ENCODE measurements at places on chromosomes 7 and 10.

GRCh38 chr7:123460616-123461015 is 73.8 kb downstream of the IQUB start:
- no peak for DNase-seq

DNA sequence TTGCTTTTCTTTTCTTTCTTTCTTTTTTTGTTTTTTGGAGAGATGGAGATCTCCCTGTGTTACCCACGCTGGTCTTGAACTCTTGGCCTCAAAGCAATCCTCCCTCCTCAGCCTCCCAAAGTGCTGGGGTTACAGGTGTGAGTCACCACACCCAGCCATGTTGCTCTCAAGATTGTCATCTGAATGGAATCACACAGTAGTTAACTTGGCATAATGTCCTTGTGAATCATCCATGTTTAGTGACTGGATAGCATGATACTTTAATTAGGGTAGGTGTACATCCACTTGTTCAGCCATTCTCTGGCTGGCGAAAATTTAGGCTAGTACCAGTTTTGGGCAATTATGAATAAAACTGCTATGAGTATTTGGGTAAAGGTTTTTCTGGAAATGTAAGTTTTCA is 15.4 kb upstream of the GRB10 start:
- DNase-seq: no peak

DNA sequence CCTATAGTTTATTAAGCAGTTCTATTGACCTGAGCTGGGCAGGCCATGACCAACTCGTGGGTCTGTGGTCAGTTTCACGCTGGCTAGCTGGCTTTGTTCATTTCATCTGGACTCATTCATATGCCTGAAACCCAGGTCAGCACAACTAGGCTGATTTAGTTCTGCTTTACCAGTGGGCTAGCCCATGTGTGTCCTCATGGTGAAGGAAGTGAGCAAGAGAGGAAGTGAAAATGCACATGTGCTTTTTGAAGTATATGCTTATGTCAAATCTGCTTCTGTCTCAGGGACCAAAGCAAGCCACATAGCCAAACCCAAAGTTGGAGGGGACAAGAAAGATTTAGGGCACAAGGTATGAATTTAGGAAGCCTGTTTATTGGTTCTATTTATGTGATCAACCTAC is 154.5 kb downstream of the RNF133 start:
- no peak for DNase-seq

DNA sequence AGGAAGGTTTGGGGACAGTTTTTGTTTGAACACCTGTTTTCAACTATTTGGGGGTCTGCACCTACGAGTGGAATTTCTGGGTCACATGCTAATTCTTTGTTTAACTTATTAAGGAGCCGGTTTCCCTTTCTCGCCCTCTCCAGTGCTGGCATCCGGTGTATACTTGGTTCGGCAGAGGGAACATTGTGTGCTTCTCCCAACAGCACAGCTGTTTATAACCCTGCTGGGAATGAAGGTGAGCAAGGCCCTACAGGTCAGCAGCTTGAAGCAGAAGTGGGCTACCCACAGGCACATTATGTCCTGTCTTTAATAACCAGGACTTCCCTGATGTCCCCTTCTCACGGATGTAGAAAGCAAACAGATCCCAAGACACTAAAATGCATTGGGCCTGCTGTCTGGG is 87.5 kb upstream of the PDCD4 start:
- no peak for DNase-seq

DNA sequence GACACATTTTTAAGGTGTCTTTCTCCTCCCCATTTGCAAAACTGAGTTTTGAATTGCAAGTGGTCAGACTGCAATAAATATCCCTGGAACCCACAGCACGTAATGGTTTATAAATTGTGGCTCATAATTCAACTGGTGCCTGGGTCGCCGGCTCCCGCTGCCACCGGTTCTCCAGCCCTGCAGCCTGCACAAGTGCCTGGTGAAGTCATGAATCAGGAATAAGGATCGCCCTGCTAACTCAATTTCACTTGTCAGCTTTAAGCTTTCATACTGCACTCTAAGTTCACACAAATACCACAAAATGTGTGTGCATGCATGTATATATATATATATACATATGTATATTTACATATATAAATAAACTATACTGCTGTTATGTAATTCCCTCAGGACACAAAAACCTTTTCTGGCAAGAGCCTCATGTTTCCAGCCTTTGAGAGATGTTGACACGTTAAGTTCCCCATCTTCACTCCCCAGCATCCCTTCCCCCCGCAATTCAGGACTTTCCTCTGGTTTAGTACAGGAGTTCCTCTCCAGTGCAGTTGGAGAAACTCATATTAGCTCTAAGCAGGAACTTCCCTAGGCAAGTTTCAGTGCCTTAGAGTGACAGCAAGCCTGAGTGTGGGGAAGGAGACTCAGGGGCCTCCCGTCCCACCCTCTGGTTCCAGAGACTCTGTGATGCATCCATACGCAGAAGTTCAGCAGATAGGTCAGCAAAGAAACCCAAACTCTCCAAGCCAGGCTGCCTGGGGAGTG is 129.2 kb upstream of the UNC5B start:
- DNase-seq: no peak

DNA sequence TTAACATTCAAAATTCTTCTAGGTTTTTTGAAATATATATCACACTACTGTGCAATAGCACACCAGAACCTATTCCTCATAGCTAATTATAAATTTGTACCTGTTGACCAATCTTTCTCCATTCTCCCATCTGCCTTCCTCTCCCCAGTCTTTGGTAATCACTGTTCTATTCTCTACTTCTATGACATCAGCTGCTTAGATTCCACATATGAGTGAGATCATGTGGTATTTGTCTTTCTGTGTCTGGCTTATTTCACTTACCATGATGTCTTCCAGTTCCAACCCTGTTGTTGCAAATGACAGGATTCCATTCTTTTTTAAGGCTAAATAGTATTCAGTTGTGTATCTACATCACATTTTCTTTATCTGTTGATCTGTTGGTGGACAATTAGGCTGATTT is 54.4 kb upstream of the CCDC6 start:
- no peak for DNase-seq

GRCh38 chr7:152520861-152521302 is 85.1 kb upstream of the KMT2C start:
- no peak for DNase-seq

- DNase-seq: no peak
Measured at GRCh38 chr10:79028451-79029010, 40.2 kb upstream of the ZMIZ1 start.

DNA sequence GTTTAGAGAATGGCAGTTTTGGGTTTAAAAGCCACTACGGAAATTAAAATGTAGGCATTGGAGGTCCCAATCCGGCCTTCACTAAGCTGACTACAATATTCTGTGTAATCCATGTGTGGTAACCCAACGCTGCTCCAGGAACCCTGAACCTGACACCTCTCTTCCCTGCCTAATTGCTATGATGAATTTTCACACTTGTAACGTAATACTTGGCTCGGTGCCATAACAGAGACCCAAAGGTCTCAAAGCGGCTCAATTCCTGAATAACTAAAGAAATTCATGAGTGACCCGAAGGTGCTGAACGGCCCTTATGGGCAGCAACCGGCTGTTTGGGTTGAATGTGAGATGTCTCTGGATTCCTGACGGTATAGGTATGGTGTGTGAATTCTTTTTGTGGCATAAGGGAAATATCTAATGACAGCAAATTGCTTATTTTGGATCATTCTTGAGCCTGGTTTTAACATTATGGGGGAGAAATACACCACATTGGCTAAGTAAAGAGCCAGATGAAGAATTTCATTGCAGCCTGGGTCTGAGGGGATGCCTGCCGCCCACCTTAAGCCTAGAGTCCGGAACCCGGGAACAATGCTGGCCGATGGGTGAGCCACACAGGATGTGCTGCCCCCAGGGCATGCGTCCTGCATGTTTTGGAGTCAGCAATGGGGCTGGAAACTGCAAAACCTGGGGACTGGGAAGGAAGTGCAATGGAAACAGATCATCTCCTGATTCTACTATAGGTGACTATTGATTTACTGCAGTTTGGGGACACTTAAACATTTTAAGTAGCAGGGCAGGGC is 69.7 kb upstream of the FZD8 start:
- DNase-seq: no peak

DNA sequence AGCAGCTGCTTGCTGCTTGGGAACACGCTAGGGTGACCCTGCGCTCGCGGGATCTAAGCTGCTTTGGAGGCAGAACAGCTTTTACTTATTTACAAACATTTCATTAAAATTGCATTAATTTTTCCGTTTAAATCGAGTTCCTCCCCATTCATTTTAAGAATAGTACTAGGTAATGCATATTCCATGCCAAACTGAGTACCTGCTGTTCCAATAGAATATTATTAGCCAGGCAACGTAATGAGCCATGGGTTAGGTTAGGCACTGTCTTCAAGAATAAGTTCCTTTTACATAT is 860 bp downstream of the EXOC6 start:
- DNase-seq: no peak

Measured in T-cell (primary cell).